ENCODE measurements at places on chromosomes 1 and 21.
A peak's percentile ranks its signal among the peaks of the same experiment; 100 is the strongest.

DNA sequence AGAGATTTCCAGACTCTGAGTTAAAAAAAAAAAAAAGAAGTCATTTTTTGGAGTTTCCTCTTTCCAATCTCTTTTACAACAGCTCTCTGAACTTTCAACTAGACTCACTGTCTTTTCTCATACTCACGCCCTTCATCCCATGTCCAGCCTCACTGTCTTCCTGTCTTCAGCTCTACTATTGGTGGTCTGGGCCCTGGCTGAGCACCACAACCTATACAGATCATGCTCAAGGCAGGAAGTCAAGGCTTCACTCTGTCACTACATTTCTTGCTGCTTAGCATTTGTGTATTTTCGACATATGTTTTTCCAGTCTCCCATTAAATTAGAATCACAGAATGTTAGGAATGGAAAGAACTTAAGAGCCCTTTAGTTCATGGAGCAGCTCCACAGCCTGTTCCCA is 106.4 kb upstream of the PPP2R5A start:
- DNase-seq: no peak

- no peak for DNase-seq
Observed at GRCh38 chr1:113756461-113756860, 2.8 kb downstream of the PHTF1 start.

DNA sequence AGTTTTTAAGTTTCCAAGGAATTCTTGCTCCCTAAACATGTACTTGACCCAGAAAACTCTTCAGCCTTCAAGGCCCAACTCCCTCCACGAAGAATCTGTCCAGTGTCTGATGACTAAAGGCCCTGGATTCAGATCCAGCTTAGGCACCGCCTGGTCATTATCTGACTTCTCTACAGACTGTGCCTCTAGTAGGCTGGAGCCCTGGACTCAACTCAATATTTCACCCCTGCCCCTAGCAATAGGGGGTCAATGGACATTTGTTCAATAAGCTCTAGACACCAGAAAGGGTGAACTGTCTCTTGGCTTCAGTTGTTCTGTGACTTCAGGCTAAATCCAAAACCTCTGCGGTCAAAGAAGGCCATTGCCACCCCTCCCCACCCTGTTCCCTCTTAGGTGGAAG is 34.5 kb downstream of the NUAK2 start:
- no peak for DNase-seq

GRCh38 chr1:48610628-48611542 is 138.9 kb upstream of the SPATA6 start:
- no peak for DNase-seq

GRCh38 chr1:61132645-61133334 is 50.4 kb downstream of the NFIA start:
- no peak for DNase-seq

- no peak for DNase-seq
Observed at GRCh38 chr1:210325026-210325670, 3.6 kb upstream of the HHAT start.

GRCh38 chr1:117060441-117061317 is 553 bp downstream of the TTF2 start:
- DNase-seq: peak; percentile 67

GRCh38 chr1:9314111-9314510 is 21.4 kb downstream of the SPSB1 start:
- DNase-seq: no peak

DNA sequence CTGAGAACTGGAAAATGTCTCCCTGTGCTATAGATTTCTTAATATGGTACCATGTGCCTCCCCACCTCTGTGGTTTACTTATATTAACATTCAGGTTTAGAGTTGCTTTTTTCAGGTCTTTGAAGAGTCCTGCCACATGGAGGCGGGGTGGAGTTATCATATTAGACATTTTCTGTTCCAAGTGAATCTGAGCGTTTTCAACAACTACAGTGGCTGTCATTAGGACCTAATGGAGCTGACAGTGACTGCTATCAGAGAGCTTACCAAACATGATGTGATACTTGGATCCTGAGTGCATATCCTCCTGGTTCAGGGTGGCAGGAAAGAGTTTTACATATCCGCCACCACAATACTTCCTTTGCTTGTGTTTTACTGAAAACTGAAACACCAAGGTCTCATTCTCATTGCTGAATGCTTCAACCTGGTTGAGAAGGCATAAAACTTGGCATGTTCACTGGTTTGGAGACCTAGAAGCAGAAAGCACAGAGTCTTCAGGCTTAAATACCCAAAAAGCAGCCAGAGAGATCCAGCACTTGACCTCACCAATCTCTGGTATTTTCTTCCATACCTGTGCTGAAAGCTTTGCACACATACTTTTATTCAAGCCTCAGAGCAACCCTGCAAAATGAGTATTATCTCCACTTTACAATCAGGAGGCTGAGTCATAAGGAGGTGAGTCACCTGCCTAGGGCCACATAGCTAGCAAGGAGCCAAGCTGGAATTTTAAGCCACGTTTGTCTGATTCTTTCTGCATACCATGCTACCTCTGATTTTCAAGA is 47.4 kb upstream of the OSBPL9 start:
- peak; percentile 77 for DNase-seq
